Metanephros (tissue), 2 donors: ENCODE measurements at places on chromosomes 2 and 18. TPM values are rescaled to one million over a fixed set of nuclear protein-coding genes. Genes with fewer than 3 reads are reported as not detected.

Gene HSBP1L1
- total RNA-seq = 13.0 TPM

Gene MRO
- 1.2 TPM for total RNA-seq

Gene GYPC
- 113 TPM for total RNA-seq

Gene CTAGE1
- not detected for total RNA-seq

Gene PRADC1
- total RNA-seq = 26.8 TPM

Gene GPR35
- 2.5 TPM for total RNA-seq

Gene CCDC68
- 9.3 TPM for total RNA-seq

Gene PLCD4
- 6.7 TPM for total RNA-seq

Gene SERPINB13
- total RNA-seq = not detected

Gene NCOA1
- 70.6 TPM for total RNA-seq

Gene PKDCC
- total RNA-seq = 301 TPM

Gene REG3A
- total RNA-seq = not detected

Gene CRYGC
- not detected for total RNA-seq

Gene KCNJ13
- 1.8 TPM for total RNA-seq

Gene IL1R1
- 18.5 TPM for total RNA-seq

Gene CCDC85A
- 4.2 TPM for total RNA-seq

Gene ZNF407
- 28.4 TPM for total RNA-seq
